ENCODE measurements at places on chromosomes 5 and 9.

DNA sequence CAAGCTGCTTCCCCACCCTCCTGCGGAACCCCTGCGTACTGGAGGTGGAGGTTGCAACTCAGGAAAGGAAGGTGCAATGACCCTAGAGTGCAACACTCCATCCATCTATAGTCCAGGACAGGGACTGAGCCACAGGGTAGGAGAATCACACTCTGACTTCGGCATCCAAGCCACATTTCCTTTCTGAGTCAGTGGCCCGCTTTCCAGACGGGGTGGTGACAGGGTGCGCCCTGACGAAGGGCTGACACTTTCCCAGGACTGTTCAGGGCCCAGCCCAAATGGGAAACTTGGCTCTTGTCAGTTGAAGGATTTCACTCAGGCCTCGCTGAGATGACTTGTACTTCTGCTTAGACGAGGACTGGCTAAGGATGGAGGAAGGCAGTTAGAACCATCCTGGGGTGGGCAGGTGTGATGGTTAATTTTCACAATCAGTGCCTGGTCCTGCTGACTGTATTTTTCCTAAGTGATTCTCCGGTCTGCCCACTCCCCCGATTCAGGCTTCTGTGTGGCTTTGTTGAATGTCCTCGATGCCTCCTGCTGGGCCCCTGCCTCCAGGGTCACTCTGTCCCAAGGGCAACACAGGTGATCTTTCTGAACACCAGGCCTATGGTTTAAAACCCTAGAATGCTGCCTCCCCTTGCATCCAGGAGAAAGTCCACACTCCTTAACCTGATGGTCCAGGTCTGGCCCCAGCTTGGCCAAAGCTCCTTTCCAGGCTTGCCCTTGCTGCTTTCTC lies 228.1 kb downstream of the FSTL4 start:
- DNase-seq: no peak

GRCh38 chr9:106074006-106074405 lies 379.7 kb downstream of the TMEM38B start:
- no peak for DNase-seq

DNA sequence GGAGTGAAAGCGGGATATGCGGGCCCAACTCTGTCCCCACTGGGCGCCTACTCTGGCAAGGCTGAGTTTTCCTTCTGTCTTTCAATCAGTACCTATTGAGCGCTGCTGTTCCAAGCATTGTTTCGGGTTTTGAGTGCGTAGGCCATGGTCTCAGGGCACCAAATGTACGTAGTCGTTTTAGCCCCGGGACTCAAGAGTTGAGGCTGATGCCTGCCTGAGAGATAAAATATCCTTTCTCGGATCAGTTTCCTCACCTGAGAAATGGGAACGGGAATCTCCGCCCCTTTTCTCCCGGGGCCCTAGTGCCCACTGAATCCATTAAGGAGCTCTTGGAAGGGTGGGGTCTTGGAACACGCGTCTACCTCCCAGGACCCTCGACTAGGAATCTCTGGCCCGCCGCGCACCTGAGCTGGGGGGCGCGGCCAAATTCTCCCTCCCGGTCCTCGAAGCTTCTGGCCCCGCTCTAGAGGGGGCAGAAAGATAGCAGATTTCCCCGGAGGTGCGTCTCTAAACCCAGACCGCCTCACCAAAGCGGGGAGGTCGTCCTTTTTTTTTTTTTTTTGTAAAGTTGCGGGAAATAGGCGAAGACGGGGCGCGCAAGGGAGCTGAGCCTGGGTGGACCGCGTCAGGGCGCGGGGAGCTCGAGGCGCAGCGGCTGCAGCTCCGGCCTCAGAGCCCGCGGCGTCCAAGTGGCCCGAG lies 494 bp upstream of the CXXC5 start:
- no peak for DNase-seq

DNA sequence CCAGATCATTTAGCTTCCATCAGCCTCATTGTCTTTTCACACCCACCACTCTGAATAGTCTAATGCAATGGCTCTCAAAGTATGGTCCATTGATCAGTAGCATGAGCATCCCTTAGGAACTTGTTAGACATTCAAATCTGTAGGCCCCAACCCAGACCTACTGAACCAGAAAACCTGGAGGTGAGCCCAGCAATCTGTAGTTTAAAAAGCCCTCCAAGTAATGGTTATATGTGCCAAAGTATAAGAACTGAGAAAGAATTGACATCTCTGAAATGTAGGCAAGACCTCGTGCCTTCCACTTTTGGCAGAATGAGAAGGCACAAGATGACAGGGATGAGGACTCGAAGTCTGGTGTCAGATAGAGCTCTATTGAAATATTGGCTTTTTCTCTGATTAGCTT lies 267.6 kb downstream of the TRIM32 start:
- no peak for DNase-seq

DNA sequence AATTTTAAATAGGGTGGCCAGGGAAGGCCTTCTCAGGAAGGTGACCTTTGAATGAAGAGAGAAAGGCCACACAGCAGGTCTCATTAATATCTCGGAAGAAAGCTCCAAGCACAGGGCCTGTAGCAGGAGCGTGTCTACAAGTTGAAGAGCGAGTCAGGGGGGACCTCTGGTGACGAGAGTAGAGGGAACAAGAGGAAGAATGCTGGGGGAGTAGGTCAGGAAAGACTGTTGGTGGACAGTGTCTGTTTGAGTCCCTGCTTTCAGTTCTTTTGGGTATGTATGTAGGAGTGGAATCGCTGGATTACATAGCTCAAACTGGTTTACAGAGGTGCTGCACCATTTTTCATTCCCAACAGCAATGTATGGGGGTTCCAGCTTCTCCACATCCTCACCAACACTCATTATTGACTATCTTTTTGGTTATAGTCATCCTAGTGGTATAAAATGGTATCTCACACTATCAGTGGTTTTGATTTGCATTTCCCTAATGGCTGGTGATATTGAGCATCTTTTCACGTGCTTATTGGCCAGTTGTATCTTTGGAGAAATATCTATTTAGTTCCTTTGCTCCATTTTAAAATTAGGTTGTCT lies 55.8 kb downstream of the NUP214 start:
- DNase-seq: no peak

DNA sequence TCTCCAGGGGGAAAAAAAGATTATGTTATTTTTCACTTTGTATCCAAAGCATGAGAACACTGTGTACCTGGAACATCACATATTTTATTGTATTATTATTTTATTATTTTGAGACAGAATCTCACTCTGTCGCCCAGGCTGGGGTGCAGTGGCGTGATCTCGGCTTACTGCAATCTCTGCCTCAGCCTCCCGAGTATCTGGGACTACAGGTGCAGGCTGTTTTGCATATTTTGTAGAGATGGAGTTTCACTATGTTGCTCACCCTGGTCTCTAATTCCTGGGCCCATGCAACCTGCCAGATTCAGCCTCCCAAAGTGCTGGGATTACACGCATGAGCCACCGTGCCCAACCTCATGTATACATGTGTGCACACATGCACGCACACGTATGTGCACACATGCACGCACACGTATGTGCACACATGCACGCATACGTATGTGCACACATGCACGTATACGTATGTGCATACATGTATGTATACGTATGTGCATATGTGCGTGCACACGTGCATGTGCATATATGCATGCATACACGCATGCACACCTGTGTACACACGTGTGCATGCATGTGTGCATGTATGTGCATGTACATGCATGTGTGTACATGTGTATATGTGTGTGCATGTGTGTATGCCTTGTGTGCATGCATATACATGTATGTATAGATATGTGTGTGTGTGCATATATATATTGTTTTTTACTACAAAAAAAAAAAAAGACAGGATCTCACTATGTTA lies 9.5 kb upstream of the UGCG start:
- no peak for DNase-seq

- DNase-seq: no peak
Measured at GRCh38 chr9:79672236-79672635, 100.5 kb downstream of the TLE4 start.

GRCh38 chr9:89488131-89488530 lies 9.8 kb downstream of the SEMA4D start:
- DNase-seq: no peak

- no peak for DNase-seq
Measured at GRCh38 chr9:88915916-88916315, 75.4 kb upstream of the S1PR3 start.

DNA sequence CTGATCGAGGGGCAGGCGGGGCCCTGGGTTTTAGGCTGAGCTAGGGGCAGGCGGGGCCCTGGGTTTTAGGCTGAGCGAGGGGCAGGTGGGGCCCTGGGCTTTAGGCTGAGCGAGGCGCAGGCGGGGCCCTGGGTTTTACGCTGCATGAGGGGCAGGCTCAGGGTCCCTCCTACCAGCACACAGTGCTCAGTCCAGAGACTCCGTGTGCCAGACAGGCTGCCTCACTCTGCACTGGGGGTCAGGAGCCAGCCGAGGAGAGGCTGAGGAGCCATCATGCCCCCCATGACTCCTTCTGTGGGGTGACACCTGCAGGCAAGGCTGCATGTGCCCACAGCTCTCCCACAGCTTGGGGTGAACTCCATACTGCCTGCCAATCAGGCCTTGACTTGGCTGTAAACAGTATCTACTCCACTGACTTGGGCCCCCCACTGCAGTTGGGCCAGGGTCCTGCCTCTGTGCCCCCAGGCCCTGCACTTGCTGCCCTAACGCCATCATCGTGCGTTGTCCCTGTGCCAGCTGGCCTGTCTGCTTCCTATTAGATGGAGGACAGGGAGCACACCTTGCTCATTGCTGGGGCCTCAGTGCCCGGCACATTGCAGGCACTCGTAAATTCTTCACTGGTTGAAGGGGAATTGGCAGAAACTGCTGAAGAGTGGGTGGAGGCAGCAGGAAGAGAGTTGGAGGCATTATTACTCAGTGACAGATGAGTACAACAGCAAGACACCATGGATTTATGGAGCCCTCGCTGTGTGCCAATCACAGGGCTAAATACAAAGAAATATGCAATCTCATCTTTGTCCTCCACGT lies 78.6 kb downstream of the AMBP start:
- no peak for DNase-seq

DNA sequence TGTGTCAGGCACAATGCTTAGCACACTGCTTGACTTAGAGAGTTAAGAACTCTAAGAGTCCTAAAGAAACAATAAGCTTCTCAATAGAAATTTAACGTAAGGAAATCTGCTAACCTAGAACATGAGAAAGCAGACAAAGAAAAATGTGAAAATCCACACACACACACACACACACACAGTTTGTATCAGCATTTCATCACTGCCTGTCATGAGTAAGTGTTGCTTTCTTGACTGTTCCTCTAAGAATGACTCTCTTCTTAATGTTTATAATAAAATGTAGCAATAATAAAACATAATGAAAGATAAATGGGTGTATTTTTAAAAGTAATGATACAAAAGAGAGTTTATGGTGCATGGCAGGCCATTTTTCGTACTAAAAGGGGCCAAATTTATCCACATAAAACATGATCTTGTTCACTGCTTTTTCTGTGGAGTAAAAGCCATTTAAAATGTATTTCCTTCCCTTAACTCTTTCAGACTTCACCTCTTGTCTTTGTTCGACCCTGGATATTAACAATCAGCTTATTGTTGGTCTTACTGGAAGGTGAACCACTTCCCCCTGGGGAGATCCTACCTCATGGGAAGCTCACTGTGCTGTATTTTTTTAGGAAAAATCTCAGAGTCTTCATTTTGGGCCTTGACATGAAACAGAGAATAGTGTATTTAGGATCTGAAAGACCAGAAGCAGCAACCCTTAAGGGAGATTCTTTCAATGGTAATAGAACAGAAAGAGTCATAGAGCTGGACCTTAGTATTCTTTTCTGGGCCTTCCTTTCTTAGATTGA lies 107.3 kb upstream of the ANKRD55 start:
- DNase-seq: no peak

- DNase-seq: no peak
Measured at GRCh38 chr9:33458444-33458843, 11.1 kb upstream of the AQP3 start.

DNA sequence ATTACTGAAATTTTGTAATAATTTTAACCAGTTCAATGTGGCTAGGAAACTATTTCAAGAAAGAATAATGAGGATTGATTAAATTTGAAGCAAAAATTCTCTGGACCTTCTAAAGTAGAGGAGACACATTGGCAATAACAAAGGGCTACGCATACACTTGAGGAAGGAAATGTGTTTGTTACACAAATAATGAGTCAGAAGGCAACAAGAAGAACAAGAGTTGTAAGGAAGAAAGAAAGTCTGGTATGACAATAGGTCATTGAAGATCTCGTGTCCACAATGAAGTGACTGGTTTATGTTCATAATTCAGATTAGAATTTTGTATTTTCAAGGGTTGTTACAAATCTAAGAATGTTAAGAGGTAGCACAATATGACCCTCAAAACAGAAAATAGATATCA lies 25.8 kb downstream of the ST8SIA4 start:
- no peak for DNase-seq

DNA sequence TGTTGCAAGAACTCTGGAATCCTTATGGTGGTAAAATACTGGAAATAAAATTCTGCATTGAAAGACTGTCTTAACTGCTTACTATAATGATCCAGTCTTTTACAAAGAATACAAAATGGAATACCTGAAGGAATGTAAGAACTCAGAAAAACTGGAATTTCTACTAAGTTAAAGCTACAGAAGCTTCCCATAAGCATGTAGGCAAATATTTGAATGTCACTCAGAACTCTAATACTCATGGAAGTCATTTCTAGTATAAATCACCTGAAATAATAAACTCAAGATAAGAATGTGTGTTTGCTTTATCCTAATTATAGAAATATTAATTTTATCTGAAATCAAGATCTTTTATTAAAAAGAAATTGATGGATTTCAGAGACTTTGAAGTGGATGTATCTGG lies 54.8 kb downstream of the FEM1C start:
- DNase-seq: no peak
